Activated naive CD8-positive, alpha-beta T cell treated with anti-CD3 and anti-CD28 coated beads, Interleukin-2, amount 50 U/mL, for 16 hours (primary cell): ENCODE measurements at places on chromosomes 16 and 17.

DNA sequence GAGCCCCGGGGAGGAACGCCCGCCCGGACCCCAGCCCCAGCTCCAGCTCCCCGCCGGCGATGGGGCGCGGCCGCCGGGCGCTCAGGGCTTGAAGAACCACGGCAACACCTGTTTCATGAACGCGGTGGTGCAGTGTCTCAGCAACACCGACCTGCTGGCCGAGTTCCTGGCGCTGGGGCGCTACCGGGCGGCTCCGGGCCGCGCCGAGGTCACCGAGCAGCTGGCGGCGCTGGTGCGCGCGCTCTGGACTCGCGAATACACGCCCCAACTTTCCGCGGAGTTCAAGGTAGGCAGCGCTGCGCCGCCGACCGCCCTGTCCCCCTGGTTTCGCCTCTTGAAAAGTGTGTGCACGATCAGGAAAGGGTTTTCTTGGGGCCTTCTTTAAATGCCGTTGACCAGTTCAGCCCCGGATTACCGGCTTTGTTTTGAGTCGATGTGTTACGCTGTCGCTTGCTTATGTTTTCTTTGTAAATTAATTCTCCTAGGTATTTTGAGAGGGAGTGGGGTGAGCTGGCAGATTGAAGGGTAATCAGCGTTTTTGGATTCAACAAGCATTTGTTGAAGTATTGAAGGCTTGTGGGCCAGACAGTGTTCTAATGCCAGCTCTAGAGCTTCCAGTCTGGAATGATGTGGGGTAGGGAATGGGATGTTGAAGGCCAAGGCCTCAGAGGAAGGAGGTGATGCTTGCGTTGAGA is 681 bp downstream of the USP43 start:
- DNase-seq = no peak

DNA sequence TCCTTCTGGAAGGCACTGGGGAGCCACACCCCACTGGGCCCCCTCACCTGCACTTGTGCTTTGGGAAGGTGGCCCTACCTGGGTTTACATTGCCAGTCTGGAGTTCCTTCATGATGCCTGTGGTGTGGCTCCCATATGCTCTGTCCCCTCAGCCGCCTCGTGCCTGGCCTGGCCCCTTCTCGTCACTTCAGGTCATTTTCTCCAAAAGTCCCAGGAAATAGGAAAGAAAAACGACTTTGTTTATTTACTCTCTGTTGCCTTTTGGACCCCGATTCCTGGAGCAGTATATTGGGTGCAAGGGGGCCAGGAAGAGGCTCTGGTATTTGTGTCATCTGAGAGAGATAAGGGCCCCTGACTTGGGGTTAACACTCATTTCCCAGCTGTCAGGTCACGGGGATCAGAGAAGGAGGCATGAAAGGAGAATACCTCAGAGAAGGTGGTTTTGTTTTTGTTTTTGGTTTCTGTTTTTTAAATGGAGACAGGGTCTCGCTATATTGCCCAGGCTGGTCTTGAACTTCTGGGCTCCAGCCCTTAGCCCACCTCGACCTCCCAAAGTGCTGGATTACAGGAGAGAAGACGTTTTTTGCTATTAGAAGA is 4.7 kb downstream of the SOCS3 start:
- DNase-seq = no peak

GRCh38 chr16:46606231-46606630 is 14.9 kb downstream of the SHCBP1 start:
- DNase-seq = no peak

- no peak for DNase-seq
Observed at GRCh38 chr17:49632201-49632600, 45.7 kb downstream of the SPOP start.

DNA sequence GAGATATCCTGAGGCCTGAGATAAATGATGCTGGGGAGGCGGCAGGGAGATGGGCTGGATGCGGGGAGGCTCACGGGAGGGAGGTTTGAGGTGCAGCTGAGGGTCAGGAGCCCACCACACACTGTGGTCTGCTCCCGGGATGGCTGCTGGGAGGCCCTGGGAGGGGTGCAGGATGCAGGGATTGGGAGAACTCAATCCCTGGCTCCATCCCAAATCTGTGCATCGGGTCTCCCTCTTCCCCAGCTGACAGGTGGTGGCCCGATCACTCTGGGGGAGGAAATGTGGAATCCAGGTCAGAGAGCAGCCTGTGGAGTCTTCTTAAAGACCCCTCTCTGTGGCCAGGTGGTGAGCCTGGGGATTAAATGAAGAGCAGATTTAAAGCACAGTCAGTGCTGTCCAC is 12.0 kb downstream of the PHB1 start:
- no peak for DNase-seq

DNA sequence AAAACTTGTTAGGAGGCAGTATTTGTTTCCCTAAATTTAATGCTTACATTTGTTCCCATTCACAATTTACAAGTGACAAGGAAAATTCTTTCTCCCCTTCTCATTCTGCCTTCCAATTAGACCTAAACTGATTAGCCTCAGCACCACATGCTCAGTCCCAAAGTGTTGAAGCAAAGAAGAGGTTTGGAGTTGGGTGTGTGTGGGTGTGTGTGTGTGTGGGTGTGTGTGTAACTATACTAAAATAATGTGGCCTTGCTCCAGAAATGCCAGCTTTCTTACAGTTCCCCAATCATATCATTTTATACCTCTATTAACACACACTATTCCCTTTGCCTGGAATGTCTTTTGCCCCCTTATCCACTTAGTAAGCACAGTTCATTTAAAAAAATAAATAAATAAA is 6.9 kb upstream of the UTP6 start:
- DNase-seq = no peak

DNA sequence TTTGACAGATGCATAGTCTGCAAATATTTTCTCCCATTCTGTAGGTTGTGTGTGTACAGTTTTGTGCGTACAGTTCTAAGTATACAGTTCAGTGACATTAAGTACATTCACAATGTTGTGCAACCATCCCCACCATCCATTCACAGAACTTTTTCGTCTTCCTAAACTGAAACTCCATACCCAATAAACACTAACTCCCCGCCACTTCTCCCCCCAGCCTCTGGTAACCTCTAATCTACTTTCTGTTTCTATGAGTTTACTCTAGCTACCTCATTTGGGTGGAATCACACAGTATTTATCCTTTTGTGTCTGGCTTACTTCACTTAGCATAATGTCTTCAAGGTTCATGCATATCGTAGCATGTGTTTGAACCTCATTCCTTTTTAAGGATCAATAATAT is 14.3 kb downstream of the PIK3R5 start:
- DNase-seq = no peak

- no peak for DNase-seq
Observed at GRCh38 chr17:57861790-57862693, 12.2 kb upstream of the MRPS23 start.

GRCh38 chr16:55491691-55492090 is 12.7 kb downstream of the MMP2 start:
- no peak for DNase-seq

DNA sequence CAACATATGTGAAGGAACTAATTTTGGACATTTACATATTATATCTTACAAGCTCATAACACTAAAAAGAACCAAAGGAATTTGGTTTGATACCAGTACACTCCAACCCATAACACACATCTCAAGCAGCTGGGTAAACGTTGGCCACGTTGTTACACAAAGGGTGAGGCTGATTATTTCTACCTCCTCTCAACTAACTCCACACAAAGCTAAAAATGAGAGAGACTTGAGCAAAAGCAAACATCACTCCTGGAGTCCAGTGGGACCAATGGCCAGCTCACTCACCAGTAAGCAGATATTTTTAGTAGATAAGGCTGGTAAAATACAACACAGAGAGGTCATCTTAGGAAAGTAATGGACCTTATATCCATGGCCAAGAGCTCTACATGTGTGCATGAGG is 207.6 kb downstream of the MRTFB start:
- no peak for DNase-seq

DNA sequence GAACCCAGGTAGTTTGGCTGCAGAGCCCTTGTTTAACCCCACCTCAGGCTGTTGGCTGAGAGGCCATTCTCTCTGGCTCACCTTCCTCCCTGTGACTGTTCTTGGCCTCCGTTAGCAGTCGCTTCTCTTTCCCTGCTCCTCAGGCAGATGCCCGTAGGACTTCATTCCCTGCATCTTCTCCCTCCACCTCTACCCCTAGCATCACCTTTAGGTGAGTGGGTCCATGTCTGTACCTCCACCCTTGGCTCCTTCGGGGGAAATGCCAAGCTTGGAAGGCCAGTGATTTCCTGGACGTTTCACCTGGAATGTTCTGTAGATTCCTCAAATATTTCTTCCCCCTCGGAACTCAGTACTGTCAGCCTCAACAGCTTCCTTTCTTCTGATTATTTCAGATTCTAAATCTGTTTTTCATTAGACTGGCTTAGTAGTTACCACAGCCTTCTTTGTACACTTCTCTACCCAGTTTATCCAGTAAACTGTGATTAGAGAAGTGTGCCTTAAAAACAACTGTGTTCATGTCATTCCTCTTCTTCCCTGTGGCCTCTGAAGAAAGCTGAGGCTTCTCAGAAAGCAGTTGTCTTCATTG is 227.9 kb downstream of the MSI2 start:
- DNase-seq = no peak
